Dermis blood vessel endothelial cell (primary cell): ENCODE measurements at places on chromosomes 4 and X. TPM values are rescaled to one million over a fixed set of nuclear protein-coding genes. Genes with fewer than 3 reads are reported as not detected.
A peak's percentile ranks its signal among the peaks of the same experiment; 100 is the strongest.

DNA sequence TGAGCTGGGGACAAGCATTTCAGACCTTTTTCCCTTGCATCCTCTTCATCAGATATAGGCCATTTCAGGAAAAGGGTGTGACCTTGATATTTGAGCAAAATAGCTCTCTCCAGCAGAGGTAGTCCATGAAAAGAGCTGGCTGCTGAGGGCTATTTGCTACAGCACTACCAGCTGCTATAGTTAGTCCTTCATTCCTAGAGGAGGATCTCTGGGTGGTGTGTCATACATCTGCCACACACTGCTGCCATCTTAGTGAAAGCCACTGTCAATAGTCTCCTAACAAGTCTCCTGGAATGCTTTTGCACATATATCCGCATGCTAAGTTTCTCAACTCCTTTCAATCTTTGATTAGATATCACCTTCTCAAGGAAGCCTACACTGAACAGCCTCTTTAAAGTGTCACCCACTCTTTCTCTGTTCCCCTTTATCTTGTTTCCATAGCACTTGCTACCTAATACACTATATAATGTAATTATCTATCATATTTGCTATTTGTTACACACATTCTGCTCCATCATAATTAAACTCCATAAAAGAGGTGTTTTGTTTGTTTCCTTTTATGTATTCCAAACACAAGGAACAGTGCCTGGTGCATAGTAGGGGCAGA, 131.9 kb downstream of the TBC1D19 start:
- DNase-seq: no peak

Gene DGKK
- not detected in 2 replicates for total RNA-seq

GRCh38 chr4:2558301-2558700, 21.9 kb downstream of the FAM193A start:
- no peak for DNase-seq

GRCh38 chrX:101617211-101618191, at the start of gene ARMCX6:
Gene ARMCX6 (minus strand): TSS chrX:101618000. CDS start chrX:101616620, 1,380 bp downstream.
- peak; percentile 81 for DNase-seq

DNA sequence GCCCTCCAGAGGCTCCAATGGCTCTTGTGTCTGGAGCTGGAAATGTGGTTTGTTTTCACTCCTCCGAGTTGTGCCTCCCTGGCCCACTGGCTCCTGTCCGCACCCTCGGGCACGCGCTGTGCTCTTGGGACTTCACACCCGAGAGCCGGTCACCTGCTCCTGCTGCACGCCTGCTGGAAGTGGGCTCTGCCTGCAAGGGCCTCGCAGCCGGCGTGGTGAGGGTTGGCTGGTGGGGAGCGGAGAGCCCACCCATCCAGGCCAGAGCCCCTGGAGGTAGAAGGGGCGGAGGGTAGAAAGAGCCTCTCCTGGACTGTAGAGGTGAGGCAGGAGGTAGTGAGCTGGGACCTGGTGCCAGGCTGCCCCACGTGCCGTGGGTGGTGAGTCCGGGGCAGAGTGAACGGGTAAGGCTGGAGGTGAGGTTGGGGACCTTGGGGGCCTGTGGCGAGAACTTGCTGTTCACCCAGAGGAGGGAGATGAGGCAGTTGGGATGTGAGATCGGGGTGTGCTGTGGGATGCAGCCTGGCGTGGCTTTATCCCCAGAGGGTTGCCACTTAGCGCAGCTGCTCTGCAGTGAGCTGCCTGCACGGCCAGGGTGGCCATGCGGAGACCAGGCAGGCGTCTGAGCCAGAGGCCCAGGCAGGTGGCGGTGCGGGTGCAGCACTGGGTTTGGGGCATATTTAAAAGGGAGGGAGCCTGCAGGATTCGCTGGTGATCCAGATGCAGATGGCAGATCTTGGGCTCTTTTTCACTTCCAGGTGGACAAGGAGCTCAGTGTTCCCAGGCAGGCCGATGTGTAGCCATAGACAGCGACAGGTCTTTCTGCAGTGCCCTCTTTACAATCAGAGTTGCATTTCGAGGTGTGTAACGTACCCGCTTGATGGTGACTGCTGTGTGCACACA, 48.8 kb downstream of the PCGF3 start:
- no peak for DNase-seq

GRCh38 chr4:125517831-125518230, 203.1 kb downstream of the FAT4 start:
- peak; percentile 70 for DNase-seq

- no peak for DNase-seq
Observed at GRCh38 chr4:128635141-128635954, 174.2 kb upstream of the JADE1 start.

- DNase-seq: no peak
Observed at GRCh38 chrX:150834695-150835094, 63.8 kb downstream of the CD99L2 start.
